ENCODE measurements at places on chromosomes 6 and 20. TPM values are rescaled to one million over a fixed set of nuclear protein-coding genes. Genes with fewer than 3 reads are reported as not detected.

Gene SLC17A3
- polyA plus RNA-seq = not detected

Gene ADGB
- not detected for polyA plus RNA-seq

Gene COL11A2
- polyA plus RNA-seq = 1.3 TPM

Gene PSMG4
- 33.3 TPM for polyA plus RNA-seq

Gene HLA-DOA
- 0.49 TPM for polyA plus RNA-seq

Gene BPIFB2
- 0.85 TPM for polyA plus RNA-seq

Gene PAQR8
- 7.7 TPM for polyA plus RNA-seq

Gene HLA-DQA1
- 2.8 TPM for polyA plus RNA-seq

Gene SRC
- polyA plus RNA-seq = 26.9 TPM

Gene EPPIN
- not detected for polyA plus RNA-seq

Gene DNMT3B
- polyA plus RNA-seq = 0.96 TPM

Gene RUNX2
- polyA plus RNA-seq = 0.75 TPM

Gene SIRPB2
- polyA plus RNA-seq = 0.75 TPM

Gene PTPRK
- 5.1 TPM for polyA plus RNA-seq

Gene TMEM217
- polyA plus RNA-seq = 5.4 TPM

Gene HSPA1L
- 0.39 TPM for polyA plus RNA-seq

Gene TRIM15
- polyA plus RNA-seq = not detected

Gene MPIG6B
- polyA plus RNA-seq = 0.88 TPM

Gene WFDC10B
- polyA plus RNA-seq = 0.18 TPM

Gene MYH7B
- 0.69 TPM for polyA plus RNA-seq

Gene EBF4
- polyA plus RNA-seq = 4.8 TPM

Gene MTFR2
- 3.2 TPM for polyA plus RNA-seq

Gene BCAS1
- 9.0 TPM for polyA plus RNA-seq

Gene CD24
- 1,138 TPM for polyA plus RNA-seq

Gene SLC32A1
- polyA plus RNA-seq = not detected

Gene GABRR1
- 0.22 TPM for polyA plus RNA-seq

Gene TMC2
- not detected for polyA plus RNA-seq

Gene GSTA3
- polyA plus RNA-seq = 0.13 TPM

Gene SLC22A16
- polyA plus RNA-seq = not detected

Gene ULBP3
- polyA plus RNA-seq = 0.61 TPM

Gene MOG
- not detected for polyA plus RNA-seq

Gene DPPA5
- not detected for polyA plus RNA-seq

Gene ACOT8
- polyA plus RNA-seq = 26.6 TPM

Gene GGTLC1
- not detected for polyA plus RNA-seq

Gene KCTD20
- 16.6 TPM for polyA plus RNA-seq

Gene GPSM3
- 4.6 TPM for polyA plus RNA-seq

Gene PRR3
- polyA plus RNA-seq = 4.8 TPM

Gene RSPH3
- polyA plus RNA-seq = 6.1 TPM

Gene BMP7
- polyA plus RNA-seq = 17.6 TPM

Gene MRAP2
- 0.47 TPM for polyA plus RNA-seq

Gene CLIC5
- polyA plus RNA-seq = 0.37 TPM

Gene SLC35F1
- 0.13 TPM for polyA plus RNA-seq

Gene MDFI
- polyA plus RNA-seq = 70.3 TPM

Data from esophagus (tissue), 2 donors.